HFFc6 (cell line): ENCODE measurements at places on chromosomes 1 and 21. TPM values are rescaled to one million over a fixed set of nuclear protein-coding genes. Genes with fewer than 3 reads are reported as not detected.
A peak's percentile ranks its signal among the peaks of the same experiment; 100 is the strongest.

Gene TMEM201
- total RNA-seq: 9.8 to 14.6 TPM (median 11.0 TPM) in 3 replicates

- no peak for DNase-seq
Observed at GRCh38 chr1:8701794-8702471, 115.5 kb downstream of the RERE start.

DNA sequence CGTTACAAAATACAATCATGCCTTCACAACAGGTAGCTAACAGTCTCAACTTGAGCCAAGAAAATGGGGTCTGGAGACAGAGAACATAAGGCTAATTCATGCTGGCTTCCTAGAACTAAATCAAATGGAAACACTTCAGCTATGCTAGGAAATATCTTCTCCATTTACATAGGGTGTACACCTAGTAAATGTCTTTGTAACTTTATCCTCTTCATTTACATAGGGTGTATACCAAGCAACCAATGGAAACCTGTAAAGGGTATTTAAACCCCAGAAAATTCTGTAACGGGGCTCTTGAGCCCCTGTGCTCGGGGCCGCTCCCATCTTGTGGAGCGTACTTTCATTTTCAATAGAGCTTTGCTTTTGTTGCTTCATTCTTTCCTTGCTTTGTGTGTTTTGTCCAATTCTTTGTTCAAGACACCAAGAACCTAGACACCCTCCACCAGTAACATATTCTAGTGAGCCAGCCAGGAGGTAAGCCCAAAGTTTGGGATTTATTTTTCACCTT is 19.5 kb upstream of the CYP4X1 start:
- DNase-seq: no peak

- DNase-seq: no peak
Observed at GRCh38 chr1:71088645-71089287, 7.9 kb upstream of the ZRANB2 start.

- no peak for DNase-seq
Observed at GRCh38 chr1:48051466-48052126, 54.4 kb upstream of the TRABD2B start.

GRCh38 chr1:163170975-163171676 is 31.6 kb downstream of the RGS5 start:
- DNase-seq: peak; percentile 33

DNA sequence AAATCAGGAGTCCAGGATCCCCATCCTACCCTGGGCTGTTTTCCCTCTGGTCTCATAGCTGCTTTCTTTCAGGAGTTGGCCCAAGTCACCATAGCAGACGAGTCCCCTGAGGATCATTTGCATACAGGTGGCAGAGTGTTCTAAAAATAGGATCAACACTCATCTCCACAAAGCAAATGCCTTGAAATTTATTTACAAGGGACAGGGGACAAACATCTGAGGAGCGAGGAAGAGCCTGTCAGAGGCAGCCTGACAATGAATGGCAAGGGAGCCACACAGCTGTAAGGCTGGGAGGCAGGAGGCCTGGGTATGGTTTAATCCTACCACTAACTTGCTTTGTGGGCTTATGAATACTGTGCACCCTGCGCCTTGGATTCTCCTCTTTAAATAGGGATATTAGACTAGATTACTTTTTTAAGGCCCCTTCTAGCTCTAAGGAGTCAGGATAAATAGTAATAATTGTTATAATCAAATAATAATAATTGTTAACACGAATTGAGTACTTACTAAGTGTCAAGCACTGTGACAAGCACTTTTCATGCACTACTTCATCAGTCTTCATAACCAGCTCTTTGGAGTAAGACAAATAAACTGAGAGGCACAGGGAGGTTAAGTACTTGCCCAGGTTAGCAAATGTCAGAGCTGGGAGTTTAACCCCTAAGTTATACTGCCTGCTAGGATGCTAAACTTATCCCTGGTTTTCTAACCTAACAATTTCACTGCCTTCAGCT is 34.5 kb downstream of the RAB3B start:
- no peak for DNase-seq

DNA sequence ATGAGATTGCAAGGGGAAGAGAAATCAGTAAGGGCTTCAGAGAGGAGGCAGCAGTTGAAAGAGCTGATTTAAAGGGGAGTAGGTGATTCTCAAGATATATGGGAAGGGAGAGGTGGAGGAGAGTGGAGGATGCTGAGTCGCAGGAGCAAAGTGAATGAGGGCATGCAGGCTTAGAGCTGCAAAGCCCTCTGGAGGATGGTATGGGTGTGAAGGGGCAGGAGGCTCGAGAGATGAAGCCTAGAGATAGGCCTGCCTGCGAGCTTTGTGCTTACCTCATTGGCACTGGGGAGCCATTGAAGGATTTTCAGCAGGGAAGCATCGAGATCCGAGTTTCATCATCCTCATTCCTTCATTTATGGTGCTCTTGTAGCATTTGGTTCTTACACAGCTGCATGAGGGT is 15.8 kb upstream of the SH2D2A start:
- DNase-seq: no peak

DNA sequence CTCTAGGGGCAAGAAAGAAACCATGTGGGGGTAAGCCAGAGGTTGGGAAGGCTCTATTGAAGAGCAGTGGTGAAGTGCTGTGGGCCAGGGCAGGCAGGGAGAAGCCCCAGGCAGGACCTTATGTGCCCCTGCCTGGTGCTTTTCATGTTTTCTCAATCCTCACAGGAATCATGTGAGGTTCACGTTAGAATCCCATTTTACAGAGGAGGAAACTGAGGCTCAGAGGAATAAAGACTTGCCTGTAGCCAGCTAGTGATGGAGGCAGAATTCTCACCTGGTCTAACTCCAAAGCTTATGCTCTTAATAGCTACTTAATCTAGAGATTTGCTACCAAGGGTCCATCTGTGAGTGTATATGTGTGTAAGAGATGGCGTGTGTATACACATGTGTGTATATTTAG is 4.2 kb downstream of the TTC22 start:
- no peak for DNase-seq

GRCh38 chr1:226804907-226805759 is 65.3 kb upstream of the PSEN2 start:
- DNase-seq: no peak

- DNase-seq: no peak
Observed at GRCh38 chr1:235342039-235342438, 13.7 kb downstream of the GGPS1 start.

DNA sequence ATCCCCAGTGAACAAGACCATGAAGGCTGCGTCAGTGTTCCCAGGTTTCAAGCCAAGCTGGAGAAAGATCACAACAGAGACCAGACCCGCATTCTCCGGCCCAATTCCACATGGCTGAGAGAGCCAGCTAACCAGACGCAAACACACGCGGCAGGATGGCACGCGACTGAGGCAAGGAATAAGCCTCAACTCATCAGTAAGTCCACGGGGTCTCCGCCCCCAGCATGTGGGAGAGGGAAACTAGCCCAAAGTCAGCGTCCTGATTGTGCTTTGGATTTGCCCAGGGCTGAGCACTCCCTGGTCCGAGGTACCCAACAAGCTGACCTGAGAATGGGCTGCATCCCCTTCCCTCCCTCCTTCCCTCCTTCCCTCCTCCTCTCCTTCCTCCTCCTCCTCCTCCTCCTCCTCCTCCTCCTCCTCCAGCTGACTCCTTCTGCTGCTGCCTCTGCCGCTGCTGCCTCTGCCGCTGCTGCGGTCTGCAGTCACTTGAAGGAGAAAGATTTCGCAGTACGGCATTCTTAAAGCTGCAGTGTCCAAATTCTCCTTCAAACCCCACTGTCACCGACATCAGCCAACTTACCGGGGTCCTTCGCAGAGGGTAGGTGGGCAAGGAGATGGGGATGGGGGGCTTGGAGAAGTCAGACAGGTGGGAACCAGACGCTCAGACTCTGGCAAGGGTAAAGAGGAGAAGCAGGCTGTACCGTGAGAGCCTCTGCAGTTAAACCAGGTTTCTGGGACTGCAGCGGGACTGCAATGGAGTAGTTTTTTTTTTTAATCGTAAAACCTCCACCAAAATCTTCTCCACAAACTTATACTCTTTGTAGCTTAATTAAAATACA is 33.0 kb upstream of the H6PD start:
- DNase-seq: peak; percentile 73

DNA sequence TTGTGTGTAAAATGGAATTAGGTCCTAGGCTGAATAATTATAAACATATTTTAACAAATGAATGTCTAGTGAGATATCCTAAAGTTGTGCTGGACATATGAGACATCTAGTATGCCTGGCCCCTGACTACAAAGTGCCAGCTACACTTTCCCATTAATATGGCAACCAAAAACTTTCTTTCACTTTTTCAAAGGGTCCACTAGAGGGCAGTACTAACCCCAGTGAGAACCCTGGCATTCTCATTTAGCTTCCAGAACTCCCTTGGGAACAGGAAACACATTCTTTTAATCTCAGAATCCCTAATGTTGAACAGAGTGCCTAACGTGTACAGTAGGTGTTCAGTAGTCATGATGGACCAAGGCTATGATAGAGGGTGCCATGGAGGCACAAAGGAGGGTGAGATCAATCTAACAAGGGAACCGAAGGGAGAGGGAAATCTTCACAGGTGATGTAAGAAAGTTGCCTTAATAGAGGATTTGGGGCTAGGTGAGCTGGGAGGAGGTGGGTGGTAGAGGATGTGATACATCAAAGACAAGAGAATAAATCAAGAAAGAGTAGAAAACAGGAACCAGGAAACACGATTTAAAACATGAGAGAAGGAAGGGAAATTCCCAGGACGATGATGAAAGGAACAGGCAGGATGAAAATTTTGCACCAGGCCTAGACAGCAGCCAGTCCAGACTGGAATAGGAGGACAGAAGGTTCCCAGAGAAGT is 41.6 kb downstream of the NSL1 start:
- peak; percentile 48 for DNase-seq

GRCh38 chr1:27284425-27285273 is 37.3 kb upstream of the TMEM222 start:
- peak; percentile 75 for DNase-seq
